ENCODE measurements at places on chromosomes 1 and 21. TPM values are rescaled to one million over a fixed set of nuclear protein-coding genes. Genes with fewer than 3 reads are reported as not detected.

- no peak for DNase-seq
Observed at GRCh38 chr21:29209696-29210095, 79.3 kb downstream of the MAP3K7CL start.

DNA sequence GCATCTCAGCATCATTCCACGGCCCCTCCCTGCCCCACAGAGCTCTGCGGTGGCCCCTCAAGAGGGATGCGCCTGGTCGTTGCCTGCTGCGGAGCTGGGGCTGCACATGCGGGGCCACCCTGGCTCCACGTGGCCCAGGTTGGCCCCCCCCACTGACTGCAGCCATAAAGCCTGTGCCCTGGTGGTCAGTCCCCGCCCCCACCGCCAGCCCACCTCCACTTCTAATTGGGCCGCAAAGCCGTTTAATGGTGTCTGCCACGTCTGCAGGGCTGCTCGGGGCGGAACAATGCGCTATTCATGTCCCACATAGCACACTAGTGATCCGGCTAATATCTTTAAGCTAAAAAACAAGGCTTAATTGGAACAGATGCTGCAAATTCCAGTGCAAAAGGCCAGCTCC lies 33.5 kb upstream of the ACTRT2 start:
- DNase-seq = no peak

DNA sequence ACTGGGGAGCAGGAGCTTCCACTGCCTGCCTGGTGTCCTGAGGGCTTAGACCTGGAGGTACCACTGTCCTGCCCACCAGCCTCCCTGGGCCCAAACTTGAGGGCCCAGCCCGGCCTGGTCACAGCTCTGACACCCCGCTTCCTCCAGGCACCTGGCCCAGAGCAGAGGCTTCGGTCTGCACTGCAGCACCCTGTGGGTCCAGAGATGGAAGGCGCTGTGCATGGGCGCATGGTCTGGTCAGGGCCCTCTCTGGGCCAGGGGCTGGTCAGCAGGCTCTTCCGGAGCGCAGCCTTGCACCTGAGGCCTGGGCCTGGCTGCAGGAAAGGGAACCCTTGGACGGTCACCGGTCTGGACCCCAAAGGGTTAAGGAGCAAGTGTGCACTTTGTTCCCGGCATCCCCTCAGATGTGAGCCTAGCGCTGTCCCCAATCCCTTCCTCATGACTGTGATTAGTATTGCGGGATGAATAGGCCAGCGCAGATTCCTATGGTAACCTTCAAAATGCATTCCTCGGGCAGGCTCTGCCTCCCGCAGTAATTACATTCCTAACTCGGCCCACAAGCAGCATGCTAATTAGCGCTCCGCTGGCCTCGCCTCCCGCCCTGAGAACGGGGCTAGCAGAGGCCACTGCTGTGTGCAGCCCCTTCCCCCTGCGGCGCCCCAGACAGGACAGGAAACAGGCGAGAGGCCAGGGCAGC lies 36.3 kb downstream of the PRDM16 start:
- no peak for DNase-seq

GRCh38 chr1:107791348-107791747 lies 173.6 kb downstream of the VAV3 start:
- DNase-seq = no peak

DNA sequence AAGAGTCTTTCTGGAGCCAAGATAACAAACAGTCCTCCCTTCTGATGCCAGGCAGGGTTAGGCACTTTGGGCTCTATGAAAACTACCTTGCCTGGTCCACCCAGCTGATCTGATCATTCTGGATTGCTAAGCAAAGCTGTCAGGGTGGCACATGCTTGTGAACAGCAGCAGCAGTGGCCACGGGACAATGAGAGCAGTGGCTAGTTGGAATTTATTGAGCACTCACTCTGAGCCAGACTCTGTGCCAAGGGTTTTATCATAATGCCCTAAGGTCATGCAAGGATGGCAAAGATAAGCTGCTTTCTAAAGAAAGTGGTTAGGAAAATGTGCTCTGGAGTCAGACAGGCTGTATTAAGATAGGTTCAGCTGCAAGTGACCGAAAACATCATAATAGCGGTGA lies 390.4 kb upstream of the VAMP3 start:
- DNase-seq = no peak

GRCh38 chr1:226627924-226628611 lies 79.5 kb downstream of the STUM start:
- DNase-seq = no peak

GRCh38 chr1:107963008-107963407 lies 2.0 kb downstream of the VAV3 start:
- no peak for DNase-seq

DNA sequence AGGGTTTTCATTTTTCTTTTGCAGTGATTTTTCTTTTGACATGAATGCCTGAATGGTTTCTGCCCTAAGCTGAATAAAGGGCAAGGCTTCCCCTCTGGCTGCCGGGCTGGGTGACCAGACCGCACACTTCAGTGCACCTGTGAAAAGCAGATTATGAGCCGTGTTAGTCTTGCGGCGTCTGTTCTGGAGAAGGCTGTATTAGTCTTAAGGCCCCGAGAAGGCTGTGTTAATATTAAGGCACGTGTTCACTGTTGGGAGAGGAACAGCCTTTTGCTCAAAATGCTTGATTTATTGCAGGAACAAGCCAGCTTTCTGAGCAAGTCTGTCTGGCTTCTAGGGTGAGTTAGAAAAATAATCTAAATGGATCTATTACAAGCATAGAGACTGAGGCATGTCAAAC lies 54.7 kb upstream of the DNAH14 start:
- no peak for DNase-seq

GRCh38 chr1:234645474-234645953 lies 35.5 kb upstream of the IRF2BP2 start:
- no peak for DNase-seq

GRCh38 chr1:184533049-184533448 lies 146.2 kb downstream of the C1orf21 start:
- no peak for DNase-seq

- DNase-seq = no peak
Observed at GRCh38 chr21:45076245-45076711, 1.9 kb downstream of the ADARB1 start.

GNG5 gene
- polyA plus RNA-seq = 293 TPM

HSPB7 gene
- 1,867 TPM for polyA plus RNA-seq

CFH gene
- polyA plus RNA-seq = 12.5 TPM
